ENCODE measurements at places on chromosomes 11 and 22.

DNA sequence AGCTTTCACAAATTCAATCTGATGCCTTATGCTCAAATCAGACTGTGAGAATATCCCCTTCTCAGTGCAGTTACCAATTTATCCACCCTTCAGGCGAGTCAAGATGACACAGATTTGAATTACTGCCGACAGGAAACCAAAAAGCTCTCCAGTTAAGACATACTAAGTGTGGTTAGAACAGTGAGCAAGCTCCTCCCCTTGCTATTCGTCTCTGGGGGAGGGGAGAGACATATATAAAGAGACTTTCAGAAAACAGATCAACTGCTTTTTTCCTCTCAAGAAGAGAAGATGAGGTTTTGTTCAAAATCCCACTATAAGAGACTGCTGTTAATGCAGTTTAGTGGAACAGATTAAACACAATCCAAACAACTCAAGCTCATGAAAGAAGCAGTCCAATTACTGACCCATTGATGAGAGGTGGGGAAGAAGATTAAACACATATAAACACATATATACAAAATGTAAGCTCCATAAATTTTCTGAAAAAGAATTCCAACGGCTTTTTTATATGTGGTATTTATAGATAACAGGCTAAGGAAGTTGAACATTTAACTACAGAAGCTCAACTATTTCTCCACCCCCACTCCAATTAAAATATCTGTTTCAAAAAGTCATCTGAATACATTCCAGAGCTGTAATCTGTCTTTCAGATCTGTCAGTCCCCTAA lies 102.7 kb downstream of the MRTFA start:
- DNase-seq: no peak

- peak; percentile 37 for DNase-seq
These were observed 773 bp upstream of the PATL1 start for GRCh38 chr11:59669611-59670009.

DNA sequence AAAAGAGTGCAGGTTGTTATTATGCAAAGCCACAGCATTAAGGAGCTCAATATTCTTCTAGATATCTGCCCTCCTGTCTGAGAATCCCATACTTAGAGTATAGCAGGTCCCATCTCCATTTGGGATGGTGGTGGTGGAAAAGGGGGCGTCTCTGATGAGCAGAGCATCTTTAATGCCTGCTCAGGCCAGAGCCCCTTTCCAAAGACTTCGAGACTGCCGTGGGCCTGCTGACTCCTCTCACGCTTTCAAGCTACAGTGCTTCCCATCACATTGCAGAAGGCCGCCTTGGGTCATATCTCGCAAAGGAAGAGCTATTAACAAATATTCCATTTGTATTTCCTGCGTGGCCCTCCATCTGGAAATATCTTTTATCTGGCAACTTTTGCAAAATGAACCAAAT lies 10.9 kb downstream of the LMO2 start:
- DNase-seq: no peak

GRCh38 chr22:23683545-23683944 lies 7.3 kb upstream of the RGL4 start:
- no peak for DNase-seq

DNA sequence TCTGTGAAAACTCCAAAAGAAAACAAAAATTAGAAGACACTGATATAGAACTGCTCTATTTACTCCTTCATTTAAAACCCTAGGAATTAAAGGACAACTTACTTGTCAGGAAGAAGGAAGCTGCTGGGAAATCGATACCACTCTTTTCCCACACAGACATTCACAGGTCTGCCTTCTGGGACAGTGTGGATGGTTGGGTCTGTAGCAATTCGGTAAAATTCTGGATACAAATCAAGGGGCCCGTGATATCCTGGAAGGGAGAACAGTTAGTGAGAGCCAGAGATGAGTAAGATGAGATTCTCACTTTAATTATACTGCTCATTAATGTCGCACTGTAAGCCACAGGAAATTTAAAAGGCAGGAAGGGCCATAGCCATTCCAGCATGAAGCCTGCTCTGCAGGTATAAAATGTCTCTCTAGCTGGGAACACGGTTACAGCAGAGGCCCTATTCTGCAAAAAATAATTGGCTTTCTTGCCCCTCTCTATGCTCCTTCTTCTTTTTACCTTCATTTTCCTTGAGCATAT lies 34.0 kb downstream of the ALG9 start:
- no peak for DNase-seq

DNA sequence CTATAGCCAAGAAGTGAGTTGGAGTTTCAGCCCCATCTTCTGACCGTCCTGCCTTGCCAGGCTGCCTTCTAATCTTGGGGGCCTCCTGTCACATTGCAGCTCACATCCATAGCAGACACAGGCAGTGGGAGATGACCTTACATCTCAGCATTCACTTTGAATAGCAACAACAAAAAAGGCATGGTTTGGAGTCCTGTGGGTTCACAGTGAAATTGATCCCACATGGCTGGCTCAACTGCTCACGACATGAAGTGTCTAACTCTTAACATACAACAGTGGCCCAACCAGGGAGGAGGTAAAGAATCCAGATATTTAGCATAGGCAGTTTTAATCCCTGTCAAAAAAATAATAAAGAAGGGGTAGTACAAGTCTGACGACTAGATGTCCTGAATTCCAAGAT lies 38.1 kb downstream of the DBX1 start:
- no peak for DNase-seq

- no peak for DNase-seq
These were observed 6.5 kb downstream of the MMP1 start for GRCh38 chr11:102791271-102792036.

- DNase-seq: no peak
These were observed 110.9 kb downstream of the RASSF10 start for GRCh38 chr11:13119941-13120520.

GRCh38 chr11:115927823-115928329 lies 423.7 kb upstream of the CADM1 start:
- no peak for DNase-seq

GRCh38 chr11:1157645-1158591 lies at the start of gene MUC5AC:
MUC5AC (plus strand) TSS chr11:1157953; CDS start chr11:1158000, 47 bp downstream.
- no peak for DNase-seq

GRCh38 chr11:48683226-48683720 lies 194.7 kb downstream of the OR4A47 start:
- peak; percentile 0 for DNase-seq

- no peak for DNase-seq
These were observed 29.2 kb downstream of the CDPF1 start for GRCh38 chr22:46220921-46221320.

- no peak for DNase-seq
These were observed 12.5 kb downstream of the PATZ1 start for GRCh38 chr22:31333641-31334040.

GRCh38 chr22:44133161-44133560 lies 47.6 kb upstream of the PARVG start:
- no peak for DNase-seq

- no peak for DNase-seq
These were observed 43.0 kb upstream of the RTL6 start for GRCh38 chr22:44540756-44541670.

DNA sequence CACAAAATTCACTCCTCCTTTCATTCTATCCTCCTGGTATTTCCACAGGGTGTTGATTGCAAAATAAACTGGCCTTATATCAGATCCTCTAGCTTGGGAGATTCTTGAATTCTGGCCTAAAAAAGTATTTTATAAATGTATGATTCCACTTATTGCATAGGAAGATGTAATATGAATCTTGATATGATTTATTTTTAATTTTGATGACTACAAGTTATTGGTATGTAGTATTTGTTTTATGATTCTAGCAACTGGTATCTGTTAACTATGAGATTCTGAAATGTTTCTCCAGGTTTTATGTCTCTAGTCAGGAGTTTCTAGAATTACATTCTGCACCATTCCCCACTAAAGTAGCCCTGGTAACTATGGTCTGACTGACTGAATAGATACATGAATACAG lies 373.9 kb upstream of the C11orf87 start:
- no peak for DNase-seq

DNA sequence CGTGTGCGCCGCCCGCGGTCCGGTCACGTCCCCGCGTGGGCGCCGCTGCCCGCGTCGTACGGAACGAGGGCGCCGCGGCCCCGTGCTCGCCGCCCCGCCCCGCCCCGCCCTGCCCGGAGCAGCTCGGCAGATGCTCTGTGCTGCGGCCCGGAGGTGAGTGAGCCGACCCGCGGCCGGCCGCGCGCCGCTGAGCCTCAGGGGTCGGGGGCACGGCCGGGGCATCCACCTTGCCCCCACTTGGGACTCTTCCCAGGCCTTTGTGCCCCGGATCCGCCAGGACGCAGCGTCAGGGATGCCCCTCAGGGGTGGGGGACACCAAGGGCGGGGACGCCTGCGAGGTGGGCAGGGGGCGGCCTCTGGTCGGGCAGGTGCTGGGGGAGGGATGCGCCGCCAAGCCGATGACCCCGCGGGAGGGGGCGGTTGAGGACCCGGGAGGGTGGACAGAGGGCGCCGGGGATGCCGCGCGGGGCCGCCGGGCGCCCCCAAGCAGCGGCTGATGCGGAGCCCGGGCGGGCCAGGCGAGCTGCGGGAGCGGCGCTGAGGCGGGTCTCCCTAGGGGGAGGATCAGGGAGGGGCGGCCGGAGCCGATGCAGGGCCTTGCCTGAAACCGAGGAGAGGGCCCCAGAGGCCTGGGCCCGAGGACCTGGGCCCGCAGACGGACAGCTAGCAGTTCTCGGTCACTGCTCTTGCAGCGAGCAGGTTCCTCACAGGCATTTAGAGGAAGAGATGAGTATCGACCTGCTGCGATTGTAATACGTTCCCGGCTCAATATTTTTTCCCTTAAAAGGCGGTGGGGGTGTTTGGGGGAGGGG lies at the start of gene GNAZ:
Gene GNAZ (plus strand): TSS at position 102 of the 812 bp plus-strand sequence. CDS start 25,177 bp downstream, outside the sequence.
- peak; percentile 85 for DNase-seq

- no peak for DNase-seq
These were observed 44.2 kb downstream of the MRE11 start for GRCh38 chr11:94449437-94449836.

DNA sequence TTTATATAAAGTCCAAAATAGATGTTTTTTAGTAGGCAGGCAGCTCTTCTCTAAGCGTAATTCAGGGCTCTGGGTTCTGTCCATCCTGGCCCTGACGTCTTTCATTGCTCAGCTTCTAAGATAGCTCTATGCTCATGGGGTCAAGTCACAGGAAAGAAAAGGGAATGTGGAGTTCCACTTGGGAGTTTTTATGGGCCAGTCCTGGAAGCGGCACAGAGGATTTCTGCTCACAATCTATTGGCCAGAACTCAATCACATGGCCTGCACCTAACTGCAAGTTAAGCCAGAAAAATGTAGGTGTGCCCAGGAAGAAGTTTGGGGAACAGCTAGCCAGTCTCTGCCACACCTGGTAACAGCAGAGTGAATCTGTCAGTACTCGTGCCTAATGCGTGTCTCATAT lies 7.4 kb upstream of the ZBTB16 start:
- DNase-seq: no peak

- DNase-seq: no peak
These were observed 357.2 kb upstream of the NARS2 start for GRCh38 chr11:78931891-78932290.

DNA sequence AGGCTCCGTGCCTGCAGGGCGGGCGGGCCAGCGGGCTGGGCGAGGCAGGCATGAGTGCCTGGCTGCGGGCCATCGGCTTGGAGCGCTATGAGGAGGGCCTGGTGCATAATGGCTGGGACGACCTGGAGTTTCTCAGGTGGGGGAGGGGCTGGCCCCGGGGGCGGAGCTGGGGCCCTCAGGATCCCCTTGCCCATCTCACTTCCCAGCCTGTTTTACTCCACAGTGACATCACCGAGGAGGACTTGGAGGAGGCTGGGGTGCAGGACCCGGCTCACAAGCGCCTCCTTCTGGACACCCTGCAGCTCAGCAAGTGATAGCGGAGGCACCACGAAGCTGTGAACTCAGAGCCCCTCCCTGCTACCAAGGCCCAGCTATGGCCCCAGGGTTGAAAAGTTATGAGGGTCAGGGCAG lies 5.9 kb downstream of the PHOX2A start:
- peak; percentile 83 for DNase-seq

GRCh38 chr22:27764722-27765236 lies 36.8 kb downstream of the MN1 start:
- DNase-seq: no peak

DNA sequence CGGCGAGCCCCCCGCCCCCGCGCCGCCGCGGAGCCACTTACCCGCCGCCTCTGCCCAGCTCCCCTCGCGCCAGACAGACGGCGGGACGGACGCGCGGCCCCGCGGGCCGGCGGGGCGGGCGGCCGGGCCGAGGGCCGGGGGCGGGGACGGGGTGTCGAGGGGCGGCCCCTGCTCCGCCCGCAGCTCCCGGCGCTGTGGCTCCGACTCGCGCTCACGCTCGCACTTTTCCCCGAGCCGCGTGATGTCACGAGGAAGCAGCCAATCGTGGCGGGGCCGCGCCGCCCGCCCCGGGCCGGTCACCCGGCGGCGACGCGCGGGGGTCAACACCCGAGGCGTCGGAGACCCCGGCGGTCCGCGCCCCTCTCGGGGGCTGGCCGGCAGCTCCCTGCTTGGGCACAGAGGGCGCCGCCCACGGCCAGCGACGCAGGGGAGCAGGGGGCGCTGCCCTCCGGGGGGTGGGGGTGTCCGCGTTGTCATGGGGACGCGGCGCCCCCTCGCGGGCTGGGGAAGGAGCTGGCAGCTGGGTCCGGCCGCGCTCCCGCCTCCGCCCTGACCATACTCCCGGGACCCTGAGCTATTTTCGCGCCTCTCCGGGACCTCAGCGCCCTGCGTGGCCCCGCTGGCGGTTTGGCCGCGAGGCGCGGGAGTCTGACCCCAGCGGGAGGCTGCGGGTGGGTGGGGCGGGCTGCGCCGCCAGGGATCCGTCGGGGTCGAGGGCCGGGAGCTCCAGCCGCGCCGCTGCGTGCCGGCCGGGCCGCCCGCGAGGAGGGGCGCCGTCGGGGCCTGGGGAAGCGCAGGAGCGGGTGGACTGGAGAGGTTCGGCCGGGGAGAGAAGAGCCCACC lies at the start of gene CHRM4:
Gene CHRM4 (minus strand): TSS at position 199 of the 843 bp plus-strand sequence. CDS start 5,219 bp downstream, outside the sequence.
- peak; percentile 80 for DNase-seq

DNA sequence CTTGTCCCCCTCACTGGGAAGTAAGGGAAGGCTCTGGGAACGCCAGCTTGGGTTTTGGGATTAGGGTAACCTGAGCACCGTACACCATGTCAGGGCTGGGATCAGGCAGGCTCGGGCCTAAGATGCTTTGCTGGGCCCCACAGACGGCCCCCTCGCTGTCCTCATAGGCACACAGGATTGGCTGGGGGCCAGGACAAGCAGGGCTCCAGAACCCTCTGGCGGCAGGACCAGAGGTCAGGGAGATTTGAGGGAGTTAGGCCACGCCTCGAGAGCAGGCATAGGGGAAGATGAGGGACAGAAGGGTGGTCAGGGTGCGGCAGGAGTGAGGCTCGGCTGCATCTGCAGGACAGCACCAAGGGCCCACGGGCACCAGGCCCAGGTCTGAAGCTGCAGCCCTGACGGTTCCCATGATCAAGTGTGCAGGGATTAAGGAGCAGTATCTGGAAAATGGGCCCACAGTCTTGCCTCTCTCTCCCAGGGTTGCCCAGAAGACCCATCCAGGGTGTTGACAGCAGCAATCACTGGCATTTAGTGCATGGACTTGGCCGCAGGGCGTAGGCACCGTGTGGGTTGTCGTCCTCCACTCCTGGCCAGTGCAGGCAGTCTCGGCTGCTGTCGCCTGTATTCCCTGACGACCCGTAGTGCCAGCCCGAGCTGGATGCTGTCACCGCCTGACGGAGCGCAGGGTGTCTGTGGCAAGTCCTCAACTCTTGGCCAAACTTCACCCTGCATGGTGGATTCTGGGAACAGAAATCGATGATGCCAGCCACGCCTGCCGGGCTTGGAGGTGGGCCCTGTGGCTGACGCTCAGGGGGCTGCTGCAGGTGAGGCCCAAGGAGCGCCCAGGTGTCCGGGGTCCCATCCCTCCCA lies 15.7 kb upstream of the GNB1L start:
- DNase-seq: peak; percentile 13

GRCh38 chr11:43918662-43919061 lies 23.8 kb upstream of the C11orf96 start:
- DNase-seq: no peak

GRCh38 chr11:34502949-34503348 lies 10.6 kb downstream of the ELF5 start:
- no peak for DNase-seq

All from glutamatergic neuron (in vitro differentiated cells).